AG20443 (cell line): ENCODE measurements at places on chromosomes 5 and 9.

GRCh38 chr5:150022158-150022531 is 21.6 kb downstream of the HMGXB3 start:
- peak; percentile 75 for DNase-seq

GRCh38 chr5:16780325-16780724 is 155.8 kb downstream of the MYO10 start:
- no peak for DNase-seq

- no peak for DNase-seq
Measured at GRCh38 chr5:74063346-74063745, 437.4 kb downstream of the ARHGEF28 start.

DNA sequence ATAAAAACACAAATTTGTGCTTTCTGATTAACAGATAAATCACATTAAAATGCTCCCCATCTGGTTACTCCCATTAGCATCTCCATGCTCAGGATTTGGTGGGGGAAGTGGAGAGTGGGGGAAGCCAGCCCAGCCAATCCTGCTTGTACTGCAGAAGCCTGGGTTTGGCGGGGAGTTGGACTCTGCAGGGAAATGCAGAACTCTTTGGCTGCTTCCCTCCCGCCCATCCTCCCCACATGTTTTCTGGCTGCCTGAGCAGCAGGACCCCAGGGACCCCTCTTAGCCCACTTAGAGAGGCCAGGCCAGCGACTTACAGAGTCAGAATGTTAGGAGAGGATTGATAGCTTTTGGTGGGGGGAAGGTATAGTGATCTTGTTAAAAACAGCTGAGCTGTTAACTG is 59.5 kb upstream of the FOXI1 start:
- DNase-seq = no peak

DNA sequence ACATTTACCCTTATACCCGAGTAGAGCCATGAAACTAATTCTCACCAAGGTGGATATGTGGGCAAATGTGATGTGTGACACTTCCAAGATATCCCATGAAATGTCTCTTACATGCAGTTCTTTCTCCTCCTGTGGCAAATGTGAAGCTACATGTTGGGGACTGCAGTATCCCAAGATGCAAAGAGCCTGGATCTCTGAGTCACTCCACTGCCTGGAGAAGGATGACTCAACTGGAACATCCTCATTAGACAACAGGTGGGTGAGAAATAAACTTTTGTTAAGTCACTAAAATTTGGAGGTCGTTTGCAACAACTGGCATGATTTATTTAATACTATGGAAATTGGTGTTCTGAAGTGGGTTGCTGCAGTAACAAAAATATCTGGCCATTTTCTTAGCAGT is 36.5 kb upstream of the TENT4A start:
- no peak for DNase-seq

DNA sequence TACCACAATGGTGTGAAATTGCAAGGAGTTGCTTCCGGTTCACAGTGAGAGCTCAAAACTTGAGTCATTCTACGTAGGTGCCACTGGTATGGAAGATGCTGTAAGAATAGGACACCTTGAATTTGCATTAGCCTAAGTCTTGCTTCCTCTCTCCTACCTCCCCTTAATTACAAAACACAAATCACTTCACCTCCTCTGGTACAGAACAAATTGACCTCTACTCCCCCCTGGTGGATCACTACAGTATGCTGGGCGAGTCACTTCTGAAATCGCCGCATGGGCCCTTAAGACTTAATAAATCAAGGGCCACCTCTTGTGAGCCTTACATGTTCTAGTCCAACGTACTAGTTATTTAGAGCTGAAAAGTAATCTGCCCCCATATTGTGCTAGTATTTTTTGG is 145.3 kb upstream of the SMARCA2 start:
- DNase-seq = peak; percentile 21

DNA sequence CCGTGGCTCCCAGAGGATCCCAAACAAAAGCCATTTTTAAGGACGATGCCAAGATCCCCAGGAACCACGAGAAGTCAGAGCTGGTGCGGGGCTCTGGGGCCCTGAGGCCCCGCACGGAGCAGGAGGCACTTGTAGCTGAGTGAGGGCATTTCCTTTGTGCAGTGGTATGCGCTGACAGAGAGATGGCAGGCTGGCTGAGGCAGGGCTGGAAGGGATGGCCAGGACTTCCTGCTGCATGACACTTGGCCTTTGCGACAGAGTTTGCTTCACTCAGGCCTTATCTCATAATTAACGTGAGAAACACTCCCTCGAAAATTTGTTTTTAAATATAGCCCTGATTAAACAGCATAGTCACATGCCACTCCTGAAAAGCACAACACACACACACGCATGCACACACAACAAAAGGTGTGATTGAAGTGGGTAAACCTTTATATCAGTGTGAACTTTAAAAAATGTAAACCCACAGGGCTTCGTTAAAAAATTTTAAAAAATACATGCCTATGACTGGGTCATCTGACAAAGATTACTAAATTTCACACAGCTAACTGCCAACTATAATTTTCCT is 536.6 kb downstream of the PDE4D start:
- no peak for DNase-seq
